ENCODE measurements at places on chromosomes 16 and 17.

DNA sequence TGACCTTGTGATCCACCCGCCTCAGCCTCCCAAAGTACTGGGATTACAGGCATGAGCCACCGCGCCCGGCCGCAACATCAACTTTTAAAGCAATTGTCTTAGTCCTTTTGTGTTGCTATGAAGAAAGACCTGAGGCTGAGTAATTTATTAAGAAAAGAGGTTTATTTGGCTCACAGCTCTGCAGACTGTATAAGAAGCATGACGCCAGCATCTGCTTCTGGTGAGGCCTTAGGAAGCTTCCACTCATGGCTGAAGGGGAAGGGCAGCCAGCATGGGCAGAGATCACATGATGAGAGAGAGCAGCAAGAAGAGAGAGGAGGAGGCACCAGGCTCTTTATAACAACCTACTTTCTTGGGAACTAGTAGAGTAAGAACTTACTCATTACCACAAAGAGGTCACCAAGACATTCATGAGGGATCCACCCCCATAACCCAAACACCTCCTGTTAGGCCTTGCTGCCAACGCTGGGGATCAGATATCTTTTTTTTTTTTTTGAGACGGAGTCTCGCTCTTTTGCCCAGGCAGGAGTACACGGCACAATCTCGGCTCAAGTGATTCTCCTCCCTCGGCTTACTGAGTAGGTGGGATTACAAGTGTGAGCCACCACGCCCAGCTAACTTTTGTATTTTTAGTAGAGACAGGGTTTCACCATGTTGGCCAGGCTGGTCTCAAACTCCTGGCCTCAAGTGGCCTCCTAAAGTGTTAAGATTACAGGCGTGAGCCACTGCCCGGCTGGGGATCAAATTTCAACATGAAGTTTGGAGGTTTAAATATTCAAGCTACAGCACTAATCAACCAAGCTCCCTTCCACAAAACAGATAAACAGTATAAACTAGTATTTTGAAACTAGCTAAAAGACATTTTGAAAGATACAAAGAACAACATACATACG lies 21.4 kb upstream of the GPT2 start:
- DNase-seq = no peak

DNA sequence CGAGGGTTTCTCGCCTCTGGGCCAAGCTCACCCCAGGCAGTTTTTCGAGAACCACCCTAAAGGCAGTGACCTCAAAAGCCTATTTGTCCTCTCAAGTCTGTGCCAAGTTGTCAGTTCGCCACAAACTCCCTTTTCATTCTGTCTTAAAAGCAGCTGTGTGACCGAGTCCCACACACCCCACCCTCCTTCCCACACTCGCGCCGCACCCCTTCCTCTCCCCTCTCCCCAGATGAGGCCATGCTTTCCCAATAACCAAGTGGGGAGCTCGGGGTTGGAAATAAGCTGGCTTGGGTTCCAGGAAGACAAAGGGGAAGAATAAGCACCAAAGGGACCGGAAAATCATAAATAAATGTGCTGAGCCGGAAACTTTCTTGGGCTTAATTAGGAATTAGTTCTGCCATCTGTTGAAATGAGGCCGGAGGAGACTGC lies 36.7 kb downstream of the GRIN2C start:
- DNase-seq = no peak

- DNase-seq = no peak
These were observed 23.2 kb upstream of the NTN1 start for GRCh38 chr17:8997994-8998628.

DNA sequence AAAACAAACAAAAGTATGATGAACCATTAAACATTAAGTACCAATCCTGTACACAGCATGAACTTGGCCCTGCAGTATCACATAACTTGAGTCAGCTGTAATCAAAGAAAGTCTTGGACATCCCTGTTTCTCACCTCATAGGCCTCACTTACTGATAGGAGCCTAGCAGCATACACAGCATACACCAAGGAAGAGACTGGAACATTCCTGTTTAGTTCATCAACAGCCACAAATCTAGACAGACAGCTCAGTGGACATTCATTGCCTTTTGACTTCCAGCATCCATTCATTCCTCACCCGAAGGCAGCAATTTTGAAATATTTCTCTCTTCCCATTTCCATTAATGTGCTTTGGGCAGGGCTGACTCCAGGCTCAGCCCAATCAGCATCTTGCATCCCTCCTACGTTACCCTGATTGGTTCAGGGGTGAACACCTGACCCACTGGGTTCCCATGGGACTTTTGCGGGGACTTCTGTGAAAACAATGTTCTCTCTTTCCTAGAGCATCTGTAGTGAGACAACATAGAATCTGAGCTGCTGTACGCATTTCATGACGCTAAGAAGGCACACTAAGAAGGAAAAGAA lies 336.7 kb upstream of the ZFHX3 start:
- no peak for DNase-seq

GRCh38 chr16:89051521-89052166 lies 42.0 kb upstream of the ACSF3 start:
- DNase-seq = no peak

- no peak for DNase-seq
These were observed 1.1 kb upstream of the STUB1 start for GRCh38 chr16:678858-679813.

DNA sequence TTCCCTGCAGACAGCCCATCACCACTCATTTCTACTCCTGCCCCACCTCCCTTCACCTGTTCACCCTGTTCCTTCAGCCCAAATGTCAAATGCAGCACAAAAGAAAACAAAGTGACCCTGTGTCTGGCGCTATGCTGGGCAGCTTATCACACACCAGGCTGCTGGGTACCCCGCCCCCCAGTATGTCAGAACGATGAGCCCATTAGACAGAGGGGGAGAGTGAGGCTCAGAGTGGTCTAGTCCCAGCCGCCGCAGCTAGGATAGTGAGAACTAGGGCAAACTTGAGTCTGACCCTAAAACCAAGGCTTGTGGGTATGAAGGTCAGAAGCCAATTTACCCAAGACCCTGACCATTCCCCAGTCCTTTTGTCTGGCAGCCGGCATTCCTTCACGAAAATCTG lies 4.0 kb downstream of the TNP2 start:
- DNase-seq = no peak

GRCh38 chr16:85396879-85397871 lies 215.9 kb upstream of the GSE1 start:
- no peak for DNase-seq

DNA sequence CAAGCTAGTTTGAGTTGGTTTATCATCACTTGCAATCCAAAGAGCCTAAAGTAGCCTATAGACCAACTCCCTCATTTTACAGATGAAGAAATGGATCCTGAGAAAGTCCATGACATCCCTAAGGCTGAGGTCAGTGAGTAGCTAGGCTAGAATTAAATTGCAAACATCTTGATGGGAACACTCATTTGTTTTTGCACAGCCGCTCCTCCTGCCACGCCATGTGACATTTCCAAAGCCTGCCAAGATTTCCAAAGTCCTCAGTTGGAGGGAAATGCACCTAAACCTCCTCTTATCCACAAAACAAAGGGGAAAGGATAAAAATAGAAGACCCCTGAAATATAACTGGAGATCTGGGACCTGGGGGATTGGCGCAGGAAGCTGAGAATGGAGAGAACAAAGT lies 15.0 kb downstream of the TMEM92 start:
- no peak for DNase-seq

DNA sequence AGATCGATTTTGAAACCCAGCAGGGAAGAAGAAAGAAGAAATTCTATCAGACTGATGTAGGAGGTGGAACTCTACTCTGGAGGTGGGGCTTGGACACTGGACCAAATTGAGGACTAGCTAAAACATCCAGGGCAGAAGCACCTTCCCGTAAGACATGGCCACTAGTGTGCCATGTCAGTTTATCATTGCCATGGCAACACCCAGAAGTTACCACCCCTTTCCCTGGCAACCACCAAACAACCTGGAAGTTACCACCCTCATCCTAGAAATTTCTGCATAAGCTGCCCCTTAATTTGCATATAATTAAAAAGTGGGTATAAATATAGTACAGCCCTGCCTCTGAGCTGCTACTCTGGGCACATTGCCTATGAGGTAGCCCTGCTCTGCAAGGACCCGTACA lies 66.7 kb downstream of the NACA2 start:
- DNase-seq = no peak

- DNase-seq = no peak
These were observed 7.9 kb downstream of the FUS start for GRCh38 chr16:31187808-31188189.

- no peak for DNase-seq
These were observed 12.1 kb downstream of the HS3ST3A1 start for GRCh38 chr17:13589658-13590057.

GRCh38 chr17:54028986-54029580 lies 206.4 kb downstream of the KIF2B start:
- no peak for DNase-seq

- DNase-seq = no peak
These were observed 16.1 kb downstream of the PPL start for GRCh38 chr16:4920826-4921225.

DNA sequence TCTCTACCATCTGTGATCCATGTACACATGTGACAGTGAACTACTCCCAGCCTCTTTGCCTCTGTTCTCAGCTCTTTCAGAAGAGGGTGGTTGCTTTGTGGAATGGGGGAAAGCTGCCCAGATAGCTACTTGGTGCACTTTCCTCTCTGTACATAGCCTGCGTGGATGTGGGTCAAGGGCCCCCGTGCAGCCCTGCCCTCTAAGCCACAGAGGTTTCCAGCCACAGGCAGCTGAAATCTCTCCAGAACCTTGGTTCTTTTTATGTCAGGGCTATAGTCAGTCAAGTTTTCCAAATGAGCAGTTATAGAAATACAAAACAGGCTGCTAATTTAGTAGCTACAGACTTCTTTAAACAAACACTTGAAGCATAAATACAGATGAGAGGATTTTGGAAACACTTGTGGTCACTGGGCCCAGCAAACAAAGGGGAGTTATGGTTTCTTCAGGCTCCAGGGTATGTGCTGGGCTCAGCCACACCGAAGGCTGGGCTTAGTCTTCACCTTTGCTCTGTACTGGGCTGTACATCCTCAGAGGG lies 199.7 kb upstream of the ASIC2 start:
- DNase-seq = no peak

- no peak for DNase-seq
These were observed 33.3 kb downstream of the ADCY7 start for GRCh38 chr16:50299508-50300105.

- DNase-seq = no peak
These were observed 29.3 kb downstream of the MARF1 start for GRCh38 chr16:15613676-15614075.

DNA sequence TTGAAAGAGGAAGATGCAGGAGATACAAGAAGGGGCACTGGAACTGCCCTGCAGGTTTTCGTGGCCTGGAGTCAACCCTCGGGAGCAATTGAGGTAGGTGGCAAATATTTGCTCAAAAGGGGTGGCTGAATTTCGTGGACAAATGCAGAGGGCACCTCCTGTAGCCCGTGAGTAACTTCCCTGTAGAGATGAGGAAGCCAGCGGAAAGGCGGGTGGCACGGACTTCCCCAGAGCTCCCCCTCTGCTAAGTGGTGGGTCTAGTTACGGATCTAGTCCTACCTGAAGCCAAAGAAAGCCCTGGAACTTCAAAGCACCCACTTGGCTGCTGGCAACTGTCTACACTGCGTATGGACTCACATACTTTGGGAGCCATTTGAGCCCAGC lies 1.0 kb upstream of the ATP2C2 start:
- no peak for DNase-seq

GRCh38 chr17:34203018-34203638 lies 52.0 kb upstream of the CCL2 start:
- no peak for DNase-seq

- DNase-seq = no peak
These were observed 299.8 kb downstream of the SEC14L1 start for GRCh38 chr17:77440560-77440981.

DNA sequence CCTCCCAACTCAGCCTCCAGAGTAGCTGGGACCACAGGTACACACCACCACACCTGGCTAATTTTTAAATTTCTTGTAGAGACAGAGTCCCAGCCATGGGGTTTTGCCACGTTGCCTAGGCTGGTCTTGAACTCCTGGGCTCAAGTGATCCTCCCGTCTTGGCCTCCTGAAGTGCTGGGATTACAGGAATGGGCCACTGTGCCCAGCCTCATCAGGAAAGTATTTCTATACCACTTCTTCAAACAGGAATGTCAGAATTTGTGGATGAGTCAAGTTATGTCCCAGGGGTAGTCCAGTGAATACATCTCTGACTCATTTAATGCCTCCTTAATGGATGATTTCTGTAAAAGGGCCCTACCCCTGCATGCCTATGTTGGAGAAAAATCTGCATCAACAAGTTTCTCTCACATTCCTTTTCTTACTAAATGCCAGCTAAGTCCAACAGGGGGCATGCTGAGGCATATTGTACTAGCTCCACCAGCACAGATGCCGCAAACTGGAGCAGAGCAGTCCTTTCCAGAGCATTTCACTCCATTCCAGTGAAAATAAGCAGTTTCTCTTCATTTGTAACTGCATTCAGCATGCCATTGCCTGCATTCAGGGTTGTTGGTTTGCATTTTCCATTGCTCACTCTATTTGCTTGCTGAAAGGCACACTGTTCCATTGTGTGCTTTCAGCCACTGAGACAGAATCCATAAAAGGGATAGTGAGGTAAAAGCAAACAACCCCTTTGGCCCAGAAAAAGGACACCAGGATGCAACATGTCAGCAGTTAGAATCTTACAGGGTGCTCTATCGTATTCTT lies 5.3 kb upstream of the CAVIN1 start:
- no peak for DNase-seq

DNA sequence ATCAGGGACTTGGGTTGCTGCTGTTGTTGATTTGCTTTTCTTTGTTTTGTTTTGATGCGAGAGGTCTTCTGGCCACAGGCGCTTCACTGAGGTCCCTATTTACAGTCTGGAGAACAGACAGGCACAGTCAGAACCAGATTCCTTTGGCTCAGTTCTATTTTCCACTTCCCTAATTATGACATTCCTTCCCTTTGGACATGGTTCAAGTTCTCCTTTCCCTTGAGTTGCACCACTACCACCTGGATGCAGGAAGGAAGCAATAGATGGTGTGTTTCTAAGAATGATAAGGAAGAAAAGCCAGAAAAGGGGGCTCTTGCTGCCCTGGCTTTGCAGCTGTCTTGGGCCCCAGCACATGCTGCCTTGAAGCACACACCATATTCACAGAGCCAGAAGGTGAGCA lies 160.6 kb downstream of the MAF start:
- DNase-seq = no peak

DNA sequence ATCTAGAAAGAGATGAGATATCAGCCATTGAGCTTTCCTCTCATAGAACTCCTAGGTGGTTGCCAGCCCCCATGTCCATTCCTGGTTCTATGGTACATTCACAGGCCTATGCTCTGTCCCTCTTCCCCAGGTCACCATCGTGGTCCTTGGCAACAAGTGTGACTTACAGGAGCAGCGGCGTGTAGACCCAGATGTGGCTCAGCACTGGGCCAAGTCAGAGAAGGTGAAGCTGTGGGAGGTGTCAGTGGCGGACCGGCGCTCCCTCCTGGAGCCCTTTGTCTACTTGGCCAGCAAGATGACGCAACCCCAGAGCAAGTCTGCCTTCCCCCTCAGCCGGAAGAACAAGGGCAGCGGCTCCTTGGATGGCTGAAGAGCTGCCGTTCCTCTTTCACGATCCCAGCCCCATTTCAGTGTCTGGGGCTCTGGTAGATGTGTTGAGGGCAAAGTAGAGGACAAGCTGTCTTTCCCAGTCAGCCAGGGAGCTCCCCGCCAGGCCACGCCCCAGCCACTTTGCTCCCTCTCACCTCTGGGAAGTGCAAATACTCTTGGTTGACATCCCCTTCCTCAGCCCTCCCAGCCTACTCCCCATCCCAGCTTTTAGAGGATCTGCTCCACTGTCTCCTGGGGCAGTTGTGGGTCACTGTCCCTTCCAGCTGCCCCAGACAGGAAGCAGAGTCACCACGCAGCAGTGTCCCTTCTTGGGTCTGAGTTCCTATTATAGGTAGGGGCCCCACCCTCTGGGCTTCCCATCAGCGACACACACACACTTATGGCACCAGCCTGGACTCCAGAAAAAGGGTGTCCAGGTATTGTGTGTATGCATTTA lies 3.8 kb downstream of the NKIRAS2 start:
- DNase-seq = no peak

Measured in esophagus squamous epithelium (tissue), 5 donors.